ENCODE measurements at places on chromosomes 3 and 15.
A peak's percentile ranks its signal among the peaks of the same experiment; 100 is the strongest.

DNA sequence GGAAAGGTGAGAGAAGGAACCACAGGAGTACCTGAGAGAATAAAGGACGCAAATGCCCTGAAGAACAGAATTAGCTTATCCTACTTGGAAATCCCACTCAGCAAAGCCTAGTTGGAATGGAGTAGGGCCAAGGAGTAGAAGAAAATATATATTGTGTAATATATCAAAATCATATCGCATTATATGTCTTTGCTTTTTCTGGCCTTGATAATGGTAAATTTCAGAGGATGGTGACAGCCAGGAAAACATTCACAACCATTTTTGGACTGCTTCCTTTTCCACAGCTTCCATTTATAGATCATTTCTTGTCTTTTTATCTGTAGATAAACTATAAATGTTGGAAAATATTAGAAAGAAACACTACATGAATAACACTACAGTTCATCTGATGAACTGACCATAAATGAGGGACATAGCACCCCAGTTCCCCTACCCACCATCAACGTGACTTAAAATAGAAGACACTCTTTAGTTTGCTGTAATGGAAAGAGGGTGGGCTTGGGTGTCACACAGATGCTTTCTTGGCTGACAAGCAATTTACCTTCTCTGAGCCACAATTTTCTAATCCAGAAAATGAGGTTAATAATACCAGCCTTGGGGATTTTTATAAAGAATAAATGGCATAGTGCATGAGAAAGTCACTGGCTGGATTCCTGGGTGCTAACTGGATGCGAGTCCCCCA lies 569.6 kb downstream of the NTRK3 start:
- DNase-seq: no peak

DNA sequence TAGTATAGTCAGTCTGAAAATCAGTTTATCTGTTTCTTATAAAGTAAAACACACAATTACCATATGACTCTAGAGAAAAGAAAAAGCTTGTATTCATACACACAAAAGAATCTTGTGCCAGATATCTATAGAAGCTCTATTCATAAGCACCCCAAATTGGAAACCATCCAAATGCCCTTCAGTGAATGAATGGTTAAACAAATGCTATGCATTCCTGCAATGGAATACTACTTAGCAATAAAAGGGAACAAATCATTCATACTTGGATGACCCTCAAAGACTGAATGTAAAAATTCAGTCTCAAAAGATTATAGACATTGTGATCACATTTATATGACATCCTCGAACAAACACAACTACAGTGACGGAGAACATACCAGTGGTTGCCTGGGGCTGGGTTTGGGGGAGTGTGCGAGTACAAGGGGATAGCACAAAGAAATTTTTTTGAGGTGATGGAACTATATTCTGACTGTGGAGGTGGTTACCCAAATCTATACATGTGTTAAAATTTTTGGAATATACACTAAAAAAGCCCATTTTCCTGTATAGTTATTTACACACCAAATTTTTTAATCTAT lies 680.6 kb downstream of the NTRK3 start:
- no peak for DNase-seq

GRCh38 chr3:152474585-152474984 lies 205.9 kb downstream of the MBNL1 start:
- no peak for DNase-seq

GRCh38 chr3:130529486-130530215 lies 12.7 kb downstream of the COL6A6 start:
- no peak for DNase-seq

DNA sequence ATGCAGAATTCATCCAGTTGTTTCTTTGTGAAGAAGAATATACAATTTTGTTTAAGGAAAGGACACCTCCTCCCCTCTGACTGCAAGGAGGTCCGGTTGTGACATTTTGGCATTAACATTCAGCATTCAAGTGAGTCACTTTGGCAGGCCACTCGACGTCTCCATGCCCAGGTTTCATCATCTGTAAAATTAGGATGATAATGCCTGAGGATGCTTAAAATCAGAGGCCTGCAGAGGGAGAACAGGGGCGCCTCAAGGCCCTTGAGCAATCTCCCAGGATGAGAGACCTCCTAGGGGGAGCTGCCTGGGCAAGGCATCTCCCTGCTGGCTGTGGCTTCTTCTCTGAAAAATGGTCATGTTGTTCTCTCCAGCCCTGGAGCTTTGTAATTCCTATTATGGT lies 236.0 kb downstream of the CACNA2D3 start:
- DNase-seq: no peak

GRCh38 chr3:139534455-139534812 lies 5.1 kb downstream of the RBP1 start:
- DNase-seq: no peak

GRCh38 chr3:14988988-14989394 lies 41.6 kb downstream of the NR2C2 start:
- DNase-seq: no peak

DNA sequence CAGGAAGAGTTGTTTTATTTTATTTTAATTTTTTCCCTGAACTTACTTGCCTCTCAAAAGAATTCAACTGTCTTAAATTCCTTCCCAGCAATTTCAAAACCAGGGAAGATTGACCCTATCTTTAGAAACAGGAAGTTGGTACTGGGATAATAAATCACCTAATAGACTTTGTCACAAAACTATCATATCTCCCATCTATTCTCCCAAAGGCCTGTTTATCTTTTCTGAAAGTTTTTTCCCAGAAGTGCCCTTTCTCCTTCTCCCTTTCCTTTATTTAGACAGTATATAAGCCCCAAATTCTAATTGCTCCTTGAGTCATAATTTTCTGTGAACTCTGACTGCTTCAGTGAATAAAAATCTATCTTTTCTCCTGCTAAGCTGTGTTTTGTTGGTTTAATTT lies 2.9 kb upstream of the RNF7 start:
- DNase-seq: no peak

DNA sequence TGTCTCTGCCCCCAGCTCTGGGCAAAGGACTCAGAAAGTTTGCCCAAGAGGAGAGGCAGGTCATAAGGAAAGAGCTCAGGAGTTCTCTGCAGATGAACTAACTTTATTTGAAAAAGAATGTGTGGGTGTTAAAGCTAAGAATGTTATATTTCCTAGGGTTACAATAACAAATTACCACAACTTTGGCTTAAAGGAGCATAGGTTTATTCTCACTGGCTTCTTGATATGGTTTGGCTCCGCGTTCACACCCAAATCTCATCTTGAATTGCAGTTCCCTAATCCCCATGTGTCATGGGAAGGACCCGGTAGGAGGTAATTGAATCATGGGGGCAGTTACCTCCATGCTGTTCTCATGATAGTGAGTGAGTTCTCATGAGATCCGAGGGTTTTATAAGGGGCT lies 383.7 kb upstream of the CFAP20DC start:
- DNase-seq: no peak

DNA sequence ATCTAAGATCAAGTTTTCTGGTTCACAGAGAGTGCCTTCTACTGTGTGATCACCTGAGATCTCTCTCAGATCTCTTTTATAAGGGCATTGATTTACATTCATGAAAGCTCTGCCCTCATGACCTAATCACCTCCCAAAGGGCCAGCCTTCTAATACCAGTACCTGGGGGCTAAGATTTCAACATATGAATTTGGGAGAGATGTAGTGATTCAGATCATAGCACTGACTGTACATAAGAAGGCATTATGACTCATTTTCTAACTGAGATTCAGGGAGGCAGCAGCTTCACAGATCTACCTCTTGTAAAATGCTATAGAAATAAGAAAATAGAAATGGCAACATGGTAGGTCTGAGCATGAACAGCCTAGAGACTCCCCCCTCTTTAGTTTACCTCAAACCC lies 39.6 kb downstream of the VGLL3 start:
- DNase-seq: no peak

- peak; percentile 28 for DNase-seq
These were observed 12.9 kb downstream of the IDH3A start for GRCh38 chr15:78162038-78162437.

DNA sequence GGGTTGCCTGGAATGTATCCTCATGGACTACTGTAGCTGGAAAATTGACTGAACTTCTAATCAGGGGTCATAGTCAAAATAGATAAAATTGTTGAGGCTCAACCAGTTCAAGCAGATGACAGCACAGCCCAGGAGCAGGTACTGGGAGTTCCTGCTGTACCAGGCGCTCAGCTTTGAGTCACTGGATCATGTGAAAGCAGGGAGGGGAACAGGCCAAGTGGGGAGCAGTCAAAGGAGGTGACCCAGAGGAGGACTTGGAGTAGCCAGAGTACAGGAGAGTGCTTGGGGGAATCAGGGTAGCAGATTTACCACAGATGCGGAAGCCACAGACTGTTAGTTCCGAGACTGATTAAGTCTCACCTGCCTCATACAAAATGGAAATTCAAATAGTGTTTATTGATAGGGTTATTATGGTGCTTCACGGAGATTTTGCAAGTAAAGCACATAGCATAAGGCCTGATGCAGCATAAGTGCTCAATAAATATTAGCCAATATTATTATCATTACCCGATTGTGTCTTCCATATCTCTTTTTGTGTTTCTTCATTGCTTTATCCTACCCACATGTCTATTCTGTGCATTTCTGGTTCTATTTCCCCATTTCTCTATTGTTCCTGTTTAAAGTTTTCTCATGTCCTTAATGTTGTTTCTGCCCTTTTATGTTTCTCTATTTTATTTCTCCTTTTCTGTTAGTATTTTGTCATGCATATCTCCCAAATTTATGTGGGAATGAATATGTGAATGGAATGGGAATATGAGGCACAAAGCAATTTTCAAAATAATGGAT lies 369.2 kb upstream of the MCTP2 start:
- DNase-seq: no peak

DNA sequence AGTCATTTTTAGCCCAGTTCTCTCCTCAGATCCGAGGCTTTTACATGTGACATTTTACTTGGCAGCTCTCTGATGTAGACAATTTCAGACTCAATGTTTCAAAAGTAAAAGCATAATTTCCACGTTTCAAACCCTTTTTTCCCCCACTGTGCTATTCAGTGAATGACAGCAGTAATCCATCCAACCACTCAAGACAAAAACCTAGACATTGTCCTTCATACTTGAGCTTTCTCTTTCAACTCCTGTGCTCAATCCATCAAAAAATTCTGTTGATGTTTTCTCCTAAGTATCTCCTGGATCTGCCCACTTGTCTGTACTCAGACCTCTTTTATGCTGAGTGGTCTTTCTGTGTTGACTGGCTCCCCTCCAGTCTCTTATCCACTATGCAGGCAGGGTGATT lies 214.7 kb downstream of the CHL1 start:
- no peak for DNase-seq

GRCh38 chr3:15361494-15362214 lies 29.3 kb upstream of the SH3BP5 start:
- DNase-seq: no peak

DNA sequence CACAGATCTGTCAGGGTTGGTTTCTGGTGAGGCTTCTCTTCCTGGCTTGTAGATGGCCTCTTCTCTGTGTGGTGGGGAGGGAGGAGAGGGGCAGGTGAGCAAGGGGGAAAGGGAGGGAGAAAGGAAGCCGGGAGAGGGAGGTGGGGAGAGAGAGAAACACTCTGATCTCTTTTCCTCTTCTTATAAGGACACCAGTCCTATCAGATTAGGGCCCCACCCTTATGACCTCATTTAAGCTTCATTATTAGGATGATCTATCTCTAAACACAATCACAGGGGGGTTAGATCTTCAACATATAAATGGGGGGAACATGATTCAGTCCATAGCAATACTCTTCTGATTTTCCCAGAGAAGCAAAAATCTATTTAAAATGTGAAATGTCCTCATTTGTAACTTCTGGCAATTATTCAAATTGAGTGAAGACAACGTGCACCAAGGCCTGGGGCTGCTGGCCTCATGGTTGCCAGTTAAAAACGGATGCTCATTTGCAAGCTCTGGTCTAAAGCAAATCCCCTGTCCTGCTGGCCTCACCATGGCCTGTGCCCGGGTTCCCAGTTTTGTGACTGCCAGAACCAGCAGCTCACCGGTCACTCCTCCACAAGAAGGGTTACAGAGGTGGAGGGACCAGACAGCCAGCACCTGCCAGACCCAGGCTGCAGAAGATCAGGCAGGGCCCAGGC lies 8.3 kb downstream of the POMGNT2 start:
- no peak for DNase-seq

GRCh38 chr15:89781055-89781454 lies 4.9 kb downstream of the MESP2 start:
- DNase-seq: no peak

- DNase-seq: no peak
These were observed 73.6 kb upstream of the ACAD9 start for GRCh38 chr3:128805772-128806171.

DNA sequence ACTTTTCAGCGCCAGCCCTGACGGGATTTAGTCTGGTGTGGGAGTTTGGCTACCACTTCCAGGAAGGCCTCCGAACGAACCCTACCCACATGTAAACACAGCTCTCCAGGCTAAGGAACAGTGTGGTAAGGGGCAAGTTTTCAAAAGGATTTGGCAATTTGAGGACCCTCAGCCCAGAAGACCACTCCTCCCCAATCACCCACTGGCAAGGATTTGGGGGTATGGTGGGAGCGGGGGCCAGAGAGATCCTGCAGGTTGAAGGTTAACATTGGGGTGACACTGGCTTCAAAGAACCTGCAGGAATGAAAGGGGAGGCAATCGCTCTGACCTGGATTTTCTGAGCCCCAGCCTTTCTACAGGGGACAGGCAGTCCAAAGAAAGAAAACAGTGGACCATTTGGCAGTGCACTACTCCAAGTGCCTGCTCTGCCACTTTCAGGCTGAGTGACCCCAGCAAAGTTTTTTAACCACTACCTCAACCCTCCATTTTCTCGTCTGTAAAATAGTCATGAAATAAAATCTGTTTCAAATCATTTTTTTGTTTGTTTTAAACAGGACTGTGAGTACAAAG lies 34.5 kb downstream of the ZIC4 start:
- DNase-seq: no peak

DNA sequence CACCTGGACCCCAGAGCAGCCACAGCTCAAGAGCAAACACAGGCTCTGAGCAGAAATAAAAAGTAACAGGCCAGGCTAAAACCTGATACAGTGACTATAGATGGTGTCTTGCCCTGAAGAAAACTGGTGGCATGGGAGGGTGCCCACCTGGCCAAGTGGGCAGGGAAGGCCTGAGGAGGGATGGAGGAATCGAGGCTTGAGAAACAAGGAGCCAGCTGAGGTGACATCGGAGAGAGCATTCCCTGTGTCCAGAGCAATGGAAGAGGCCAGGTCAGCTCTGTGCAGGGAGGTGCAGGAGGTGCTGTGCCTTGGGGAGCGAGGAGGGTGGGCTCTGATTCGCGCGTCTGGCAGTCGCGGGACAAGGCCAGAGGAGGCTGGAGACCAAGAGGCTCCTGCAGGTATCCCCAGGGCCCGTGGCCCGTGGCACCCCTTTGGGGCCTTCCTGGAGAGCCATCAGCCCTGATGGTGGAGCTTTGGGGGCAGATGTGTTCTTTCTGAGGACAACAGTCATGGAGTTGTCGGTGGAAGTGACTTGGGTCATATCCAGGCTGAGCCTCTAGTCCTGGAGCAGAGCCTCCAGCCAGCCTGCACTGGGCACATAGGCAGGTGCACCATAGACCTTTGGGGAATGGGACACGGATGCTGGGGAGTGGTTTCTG lies 56.1 kb downstream of the PLXNA1 start:
- no peak for DNase-seq

DNA sequence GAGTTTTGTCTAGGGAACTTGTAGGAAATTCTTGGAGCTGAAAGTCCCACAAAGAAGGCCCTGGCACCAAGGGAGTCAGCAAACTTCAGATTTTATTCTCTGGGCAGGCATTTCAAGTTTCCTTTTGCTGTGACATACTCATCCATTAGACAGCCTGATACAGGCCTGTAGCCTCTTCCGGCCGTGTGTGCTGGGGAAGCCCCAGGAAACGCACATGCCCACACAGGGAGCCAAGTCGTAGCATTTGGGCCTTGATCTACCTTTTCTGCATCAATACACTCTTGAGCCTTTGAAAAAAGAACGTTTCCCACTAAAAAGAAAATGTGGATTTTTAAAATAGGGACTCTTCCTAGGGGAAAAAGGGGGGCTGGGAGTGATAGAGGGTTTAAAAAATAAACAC lies 15.0 kb downstream of the TIGIT start:
- DNase-seq: peak; percentile 63
